ENCODE measurements at places on chromosomes 11 and 22.

DNA sequence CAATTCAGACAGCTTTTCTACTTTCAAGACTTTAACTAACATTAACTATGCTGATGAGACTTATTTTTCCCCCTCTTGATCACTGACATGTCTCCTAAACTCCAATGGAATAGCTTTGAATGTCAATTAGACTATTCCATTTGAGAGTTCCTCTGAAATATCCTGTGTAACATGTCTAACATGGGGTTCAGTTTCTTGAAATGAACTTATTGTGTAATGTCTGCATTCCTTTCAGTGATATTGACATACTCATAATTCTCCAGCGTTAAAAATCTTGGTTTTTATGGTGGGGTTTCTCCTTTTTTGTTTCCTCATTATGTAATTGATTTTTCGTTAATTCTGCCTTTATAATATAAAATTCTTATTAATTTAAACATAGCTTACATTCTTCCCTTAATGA lies 37.7 kb upstream of the SPTBN2 start:
- no peak for DNase-seq

DNA sequence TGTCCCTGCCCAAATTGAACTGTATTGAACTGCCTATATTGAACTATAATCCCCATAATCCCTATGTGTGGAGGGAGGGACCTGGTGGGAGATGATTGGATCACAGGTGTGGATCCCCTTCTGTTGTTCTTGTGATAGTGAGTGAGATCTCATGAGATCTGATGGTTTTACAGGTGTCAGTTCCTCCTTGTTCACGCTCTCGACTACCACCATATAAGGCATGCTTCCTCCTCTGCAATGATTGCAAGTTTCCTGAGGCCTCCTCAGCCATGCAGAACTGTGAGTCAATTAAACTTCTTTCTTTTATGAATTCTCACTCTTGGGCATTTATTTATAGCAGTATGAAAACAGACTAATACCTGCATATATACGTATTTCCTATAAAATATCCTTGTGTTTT lies 206.5 kb upstream of the PDGFD start:
- no peak for DNase-seq

DNA sequence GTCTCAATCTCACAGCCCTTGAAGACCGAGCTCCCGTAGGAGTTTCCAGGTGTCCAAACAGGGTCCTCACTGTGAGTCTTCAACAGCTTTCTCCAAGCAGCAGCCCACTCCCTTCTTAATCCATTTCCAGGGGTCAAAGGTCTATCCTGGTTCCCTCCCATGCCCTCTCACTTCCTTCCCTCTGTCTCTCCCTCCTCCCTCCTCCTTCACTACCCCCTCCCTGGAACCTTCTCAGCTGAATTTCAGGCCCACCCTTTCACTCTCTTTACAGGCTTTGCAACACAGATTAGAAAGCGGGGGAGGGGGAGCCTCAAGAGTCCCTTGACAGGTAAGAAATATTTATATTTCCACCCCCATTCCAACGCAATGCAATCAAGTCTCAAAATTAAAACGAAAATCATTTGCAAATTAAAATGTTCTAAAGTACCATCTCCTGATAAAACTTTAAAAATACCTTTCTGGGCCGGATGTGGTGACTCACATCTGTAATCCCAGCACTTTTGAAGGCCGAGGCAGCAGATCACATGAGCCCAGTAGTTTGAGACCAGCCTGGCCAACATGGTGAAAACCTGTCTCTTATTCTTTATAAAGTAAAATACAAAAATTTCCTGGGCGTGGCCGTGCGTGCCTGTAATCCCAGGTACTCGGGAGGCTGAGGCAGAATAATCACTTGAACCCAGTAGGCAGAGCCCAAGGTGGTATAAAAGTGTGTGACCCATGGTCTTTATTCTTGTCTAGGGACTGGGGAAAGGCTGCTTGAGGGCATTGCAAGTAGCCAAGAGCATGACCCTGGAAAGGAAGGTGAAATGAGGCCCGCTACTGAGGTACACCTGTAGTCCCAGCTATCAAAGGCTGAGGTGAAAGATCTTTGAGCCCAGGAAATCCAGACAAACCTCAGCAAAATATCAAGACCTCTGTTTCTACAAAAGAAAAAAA lies 865 bp upstream of the ZNF280A start:
- DNase-seq: no peak

GRCh38 chr22:43925433-43926348 lies 2.1 kb downstream of the PNPLA3 start:
- DNase-seq: peak; percentile 88

- no peak for DNase-seq
Observed at GRCh38 chr22:27065279-27065678, 407.9 kb downstream of the MIAT start.

GRCh38 chr11:103047837-103048236 lies 44.1 kb downstream of the DCUN1D5 start:
- no peak for DNase-seq

DNA sequence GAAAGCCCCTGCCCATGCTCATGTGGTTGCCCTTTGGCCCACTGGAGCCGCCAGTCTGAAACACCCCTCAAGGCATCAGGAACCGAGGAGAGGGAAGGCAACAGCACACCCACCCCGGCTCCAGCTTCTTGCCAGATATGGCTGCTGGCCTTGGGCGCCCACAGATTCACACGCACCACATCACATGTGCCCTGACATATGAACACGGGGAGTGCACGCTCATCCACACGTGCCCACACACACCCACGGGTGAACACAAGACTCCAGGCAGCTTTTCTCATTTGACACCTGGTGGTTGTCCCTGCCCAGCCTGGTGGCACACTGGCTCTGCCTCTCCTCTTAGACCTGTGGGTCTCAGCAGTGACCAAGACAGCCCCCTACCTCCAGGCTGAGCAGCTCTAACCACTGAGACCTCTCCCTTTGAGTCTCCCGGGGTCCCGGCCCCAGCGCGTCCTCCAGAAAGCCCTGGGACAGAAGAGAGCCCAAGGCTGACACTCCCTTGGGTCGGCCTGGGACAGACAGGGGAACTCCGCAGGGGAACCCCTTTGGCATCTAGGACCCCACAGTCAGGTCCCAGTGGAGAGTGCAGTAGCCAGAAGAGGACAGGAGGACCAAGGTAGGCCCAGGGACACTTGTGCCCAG lies 2.7 kb upstream of the MAPK12 start:
- DNase-seq: no peak

DNA sequence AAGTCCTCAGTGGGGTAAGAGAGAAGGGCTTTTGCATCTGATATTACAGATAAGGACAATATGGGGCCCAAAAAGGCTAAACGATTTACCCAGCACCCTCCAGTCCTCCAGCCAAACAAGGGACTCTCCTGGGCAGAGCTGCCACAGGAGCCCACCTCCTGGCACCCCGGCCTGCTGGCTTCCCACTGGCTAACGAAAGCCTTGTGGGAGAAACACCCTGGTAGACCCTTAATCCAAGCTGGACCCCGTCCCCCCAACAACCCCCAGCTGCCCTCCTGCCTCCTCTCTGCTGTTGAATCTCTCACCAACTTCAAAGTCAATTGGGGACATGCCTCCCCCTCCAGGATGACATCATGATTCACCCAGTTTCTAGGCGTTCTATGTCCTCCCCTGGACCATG lies 10.8 kb downstream of the C1QTNF6 start:
- no peak for DNase-seq

DNA sequence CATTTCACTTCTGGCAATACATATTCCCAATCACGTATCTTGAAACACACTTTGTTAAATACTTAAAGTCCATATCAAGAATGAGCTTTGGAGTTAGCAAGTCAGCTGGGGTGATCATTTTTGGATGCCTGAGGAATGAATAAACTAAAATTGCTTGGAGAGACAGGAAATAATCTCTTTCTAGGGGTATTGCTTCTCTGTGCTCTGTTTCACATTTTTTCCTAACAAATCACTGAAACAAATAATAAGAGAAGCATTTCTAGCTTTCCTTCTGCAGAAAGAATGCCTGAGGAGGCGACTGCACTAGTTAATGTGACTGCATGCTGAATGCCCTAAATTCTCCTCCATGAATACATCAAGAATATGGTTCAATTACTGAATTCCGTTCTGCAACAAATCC lies 541.4 kb upstream of the CCDC90B start:
- DNase-seq: no peak

- DNase-seq: no peak
Observed at GRCh38 chr22:30250039-30250565, 3.5 kb upstream of the LIF start.

- DNase-seq: no peak
Observed at GRCh38 chr11:57491371-57492061, 24.0 kb downstream of the SLC43A1 start.

GRCh38 chr22:22110548-22111266 lies 128.1 kb upstream of the TOP3B start:
- no peak for DNase-seq

DNA sequence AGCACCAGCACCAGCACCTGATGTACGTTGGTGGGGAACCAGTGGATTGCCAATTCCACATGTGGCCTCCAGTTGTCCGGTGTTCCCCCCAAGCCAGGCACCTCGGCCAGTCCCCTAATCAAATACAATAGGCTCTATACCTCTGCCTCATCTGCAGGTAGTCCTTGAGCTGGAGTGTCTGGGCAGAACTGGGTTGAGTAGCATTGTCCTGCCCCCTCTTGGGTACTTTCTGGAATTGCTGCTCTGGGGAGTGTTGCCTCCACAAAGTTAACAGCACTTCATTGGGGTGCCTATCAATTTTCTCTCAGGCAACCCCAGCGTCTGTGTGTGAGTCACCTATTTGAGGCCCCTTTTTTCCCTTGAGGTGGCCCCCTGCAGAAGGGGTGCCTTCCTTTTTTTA lies 413.0 kb upstream of the LARGE1 start:
- no peak for DNase-seq

DNA sequence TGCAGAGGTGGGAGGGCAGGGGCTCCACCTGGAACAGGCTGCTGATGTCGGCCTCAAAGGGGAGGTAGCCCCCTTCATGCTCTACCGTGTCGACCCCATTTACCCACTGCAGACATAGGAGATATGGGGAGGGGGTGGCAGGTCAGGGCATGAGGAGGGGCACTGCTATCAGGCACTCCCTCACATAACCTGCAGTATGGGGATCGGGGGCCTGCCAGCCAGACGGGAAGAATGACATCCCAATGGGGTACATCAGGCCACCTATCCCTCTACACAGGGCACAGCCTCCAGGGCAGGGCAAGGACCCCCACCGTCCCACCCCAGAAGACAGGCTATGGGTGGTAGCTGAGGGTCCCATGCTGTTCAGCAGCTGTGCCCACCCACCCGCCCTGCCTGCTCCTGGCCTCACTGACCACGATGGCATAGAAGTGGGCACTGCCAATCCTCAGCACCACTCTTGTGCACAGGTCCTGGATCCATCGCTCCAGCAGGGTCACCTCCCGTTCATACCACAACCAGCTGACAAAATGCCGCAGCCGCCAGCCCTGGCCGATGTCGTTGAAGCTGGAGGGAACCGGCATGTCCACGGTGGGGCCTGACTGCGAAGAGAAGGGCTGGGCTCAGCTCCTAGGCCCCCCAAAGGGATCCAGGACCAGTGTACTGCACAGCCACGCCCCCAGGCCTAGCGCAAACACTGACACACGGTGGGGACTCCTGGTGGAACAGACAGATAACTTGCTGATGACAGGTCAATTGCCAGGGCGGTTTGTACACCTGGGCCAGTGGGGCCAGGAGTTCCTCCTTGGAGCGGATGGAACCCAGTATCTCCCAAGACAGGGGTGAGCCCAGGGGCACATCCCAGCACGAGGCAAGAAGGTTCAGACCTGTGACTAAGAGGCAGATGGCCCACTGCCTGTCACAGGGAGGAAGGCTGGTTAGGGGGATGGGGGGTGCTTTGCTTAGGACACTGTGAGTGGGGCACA lies 24.1 kb downstream of the RGL4 start:
- no peak for DNase-seq

DNA sequence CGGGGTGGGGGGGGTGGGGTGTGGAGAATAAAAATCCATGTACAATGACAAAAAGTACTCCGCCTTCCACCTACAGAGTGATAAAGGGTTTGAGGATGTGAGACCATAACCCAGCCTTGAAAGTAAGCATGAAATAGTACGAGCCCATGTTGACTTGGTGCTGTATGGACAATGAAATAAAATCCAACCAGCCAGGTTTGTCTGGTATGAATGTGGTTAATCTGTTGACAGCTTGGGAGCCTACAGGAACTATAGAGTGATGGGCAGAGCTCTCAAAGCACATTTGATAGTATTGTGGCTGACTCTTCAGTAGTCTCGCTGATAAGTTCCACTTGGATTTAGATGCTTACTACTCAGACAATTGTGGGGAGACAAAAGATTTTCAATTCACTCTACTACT lies 48.8 kb upstream of the CD44 start:
- DNase-seq: no peak

- DNase-seq: peak; percentile 31
Observed at GRCh38 chr22:49261616-49262015, 566.1 kb downstream of the BRD1 start.

DNA sequence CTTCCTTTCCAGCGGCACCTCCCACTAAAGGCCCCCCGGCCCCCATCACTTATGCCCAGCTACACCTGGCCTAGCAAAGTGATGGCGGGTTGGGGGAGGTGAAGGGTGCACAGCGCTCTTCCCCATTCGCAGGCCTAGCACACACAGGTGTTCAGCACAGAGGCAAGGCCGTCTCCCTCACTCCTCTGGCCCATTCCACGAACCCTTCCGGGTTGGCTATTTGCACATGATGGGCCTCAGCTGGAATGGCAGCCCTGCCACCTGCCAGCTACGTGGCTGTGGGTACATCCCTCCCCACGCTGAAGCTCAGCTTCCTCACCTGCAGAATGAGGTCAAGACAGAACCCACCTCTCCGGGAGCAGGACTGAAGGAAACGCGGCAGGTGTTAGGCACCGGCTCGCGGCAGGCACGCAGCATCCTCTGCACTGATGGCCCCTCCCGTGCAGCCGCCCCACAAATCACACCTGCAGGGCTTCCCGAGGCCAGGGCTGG lies 4.8 kb downstream of the KIAA0930 start:
- DNase-seq: no peak

DNA sequence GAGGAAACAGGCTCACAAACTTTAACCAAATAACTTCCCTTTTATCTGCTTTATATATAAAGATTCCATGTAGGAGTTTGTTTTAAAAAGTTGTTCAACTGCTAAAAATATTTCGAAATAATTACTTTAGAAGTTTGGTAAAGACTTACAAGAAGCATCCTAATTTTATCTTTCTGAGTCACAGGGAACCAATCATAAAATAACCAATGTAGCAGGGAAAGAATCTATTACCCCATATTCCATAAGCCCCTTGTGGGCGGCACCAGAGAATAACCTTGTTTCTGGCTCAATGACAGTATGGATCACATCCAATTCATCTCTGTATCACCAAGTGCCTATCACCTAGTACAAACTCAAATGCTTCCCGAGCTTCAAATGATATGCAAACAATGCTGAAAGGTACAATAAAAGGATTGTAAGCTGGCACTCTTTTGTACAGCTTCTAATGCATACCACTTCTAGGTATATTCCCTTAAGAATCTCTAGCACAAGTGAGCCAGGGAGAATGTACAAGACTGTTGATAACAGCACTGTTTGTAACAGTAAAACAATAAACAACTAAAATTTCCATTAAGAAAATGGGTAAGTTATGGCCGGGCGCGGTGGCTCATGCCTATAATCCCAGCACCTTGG lies 158.4 kb downstream of the ATG16L2 start:
- no peak for DNase-seq

- DNase-seq: peak; percentile 80
Observed at GRCh38 chr11:30861064-30861463, 274.9 kb upstream of the MPPED2 start.

Data from right lobe of liver (tissue), 6 donors.